ENCODE measurements at places on chromosomes 6 and 20.

GRCh38 chr6:20312606-20313005 is 89.1 kb upstream of the E2F3 start:
- no peak for DNase-seq

- no peak for DNase-seq
Observed at GRCh38 chr6:166778776-166779175, 151.7 kb upstream of the RPS6KA2 start.

GRCh38 chr6:155110721-155111120 is 115.6 kb downstream of the TIAM2 start:
- DNase-seq: no peak

GRCh38 chr6:123962508-123962907 is 158.8 kb downstream of the NKAIN2 start:
- DNase-seq: no peak

DNA sequence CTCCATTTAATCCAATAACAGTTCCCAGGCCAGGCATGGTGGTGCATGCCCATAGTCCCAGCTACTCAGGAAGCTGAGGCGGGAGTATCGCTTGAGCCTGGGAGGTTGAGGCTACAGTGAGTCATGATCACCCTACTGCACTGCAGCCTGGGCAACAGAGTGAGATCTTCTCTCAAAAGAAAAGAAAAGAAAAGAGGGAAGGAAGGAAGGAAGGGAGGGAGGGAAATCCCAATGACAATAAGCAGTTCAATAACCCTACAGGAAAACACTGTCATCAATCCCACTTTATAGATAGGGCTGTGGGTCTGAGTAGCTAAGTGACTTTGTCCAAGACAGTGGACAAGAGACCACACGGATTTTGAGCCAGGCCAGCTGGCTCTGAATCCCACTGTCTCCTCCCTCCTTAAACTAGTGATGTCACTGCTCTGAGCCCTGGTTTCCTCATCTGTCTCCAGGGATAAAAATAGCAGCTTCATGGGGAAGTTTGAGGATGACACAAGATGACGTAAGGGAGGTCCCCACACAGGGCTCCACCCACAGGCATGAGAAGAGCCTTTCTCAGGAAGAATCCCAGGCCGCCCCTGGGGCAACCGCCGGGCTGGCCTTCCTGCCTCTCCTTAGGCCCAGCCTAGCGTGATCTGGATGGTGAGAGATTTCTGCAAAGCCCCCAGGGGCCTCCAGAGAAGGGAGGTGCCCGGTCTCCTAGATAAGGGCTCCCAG is 7.2 kb upstream of the TRIB3 start:
- DNase-seq: peak; percentile 77

GRCh38 chr6:148407372-148407771 is 64.7 kb downstream of the SASH1 start:
- peak; percentile 96 for DNase-seq

DNA sequence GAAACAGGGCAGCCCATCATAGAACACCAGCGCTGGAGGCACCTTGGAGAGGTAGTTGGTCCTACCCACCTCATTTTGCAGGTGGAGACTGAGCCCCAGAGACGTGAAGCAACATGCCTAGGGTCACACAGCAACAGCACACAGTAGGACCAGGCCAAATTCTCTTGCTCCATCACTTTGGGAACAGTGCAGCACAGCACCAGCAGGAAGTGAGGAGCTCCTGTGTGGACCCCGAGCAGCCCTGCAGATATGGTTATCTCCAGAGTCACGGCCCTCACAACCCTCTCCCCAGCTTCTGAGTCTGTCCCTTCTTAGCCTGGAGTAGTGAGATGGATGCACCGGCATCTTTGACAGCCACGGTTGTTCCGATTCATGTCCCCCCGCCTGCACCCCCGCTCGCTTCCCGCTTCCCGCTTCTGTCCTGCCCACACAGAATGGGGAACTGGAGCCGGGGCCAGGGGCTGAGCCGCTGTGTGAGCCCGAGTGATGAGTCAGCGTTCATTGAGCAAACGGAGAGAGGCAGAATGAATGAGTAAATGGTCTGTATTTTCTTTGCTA is 72.6 kb upstream of the DUSP22 start:
- peak; percentile 54 for DNase-seq

- DNase-seq: no peak
Observed at GRCh38 chr20:52444455-52444854, 252.9 kb upstream of the ZFP64 start.

GRCh38 chr6:13673368-13673767 is 38.3 kb downstream of the RANBP9 start:
- DNase-seq: no peak

DNA sequence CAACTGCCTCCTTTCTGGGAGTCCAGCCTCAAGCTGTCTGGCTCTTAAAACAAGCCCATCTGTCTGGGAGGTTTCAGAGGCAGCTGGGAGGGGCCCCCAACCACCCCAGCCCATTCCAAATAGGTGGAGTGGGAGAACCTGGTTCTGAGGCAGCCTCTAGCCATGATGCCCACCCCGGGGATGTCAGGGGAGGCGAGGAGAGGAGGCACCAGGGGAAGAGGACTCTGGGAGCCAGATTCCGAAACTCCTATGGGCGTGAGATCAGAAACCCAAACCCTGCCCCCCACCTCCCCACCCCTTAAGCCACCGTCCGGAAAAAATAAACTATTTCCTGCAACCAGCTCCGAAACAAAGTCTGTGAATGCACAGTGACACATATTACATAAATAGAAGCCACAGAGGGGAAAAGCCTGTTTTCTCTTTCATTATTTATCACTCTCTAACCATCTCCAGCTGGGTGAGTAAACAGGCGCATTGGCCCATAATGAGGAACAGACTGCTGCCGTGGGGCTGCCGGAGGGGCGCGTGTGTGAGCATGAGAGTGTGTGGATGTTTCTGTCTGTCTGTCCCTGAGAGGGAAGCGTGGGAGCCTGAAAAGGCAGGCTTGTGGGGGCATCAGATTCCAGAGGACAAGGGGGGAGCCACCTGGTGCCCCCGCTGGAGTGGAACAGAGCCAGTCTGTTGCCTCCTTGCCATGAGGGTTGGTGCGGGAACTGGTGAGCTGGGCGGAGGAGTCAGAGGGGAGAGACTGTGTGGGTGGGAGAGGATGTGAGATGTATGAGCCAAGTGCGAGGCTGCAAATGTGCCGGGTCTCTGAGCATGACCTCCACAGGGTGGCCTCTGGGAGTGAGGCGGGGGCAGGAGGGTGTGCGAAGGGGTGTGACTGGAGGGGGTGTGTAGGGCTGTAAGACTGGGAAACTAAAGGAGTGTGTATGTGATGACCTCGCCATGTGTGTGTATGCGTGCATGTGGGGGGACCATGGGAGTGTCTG is 14.3 kb upstream of the FOXP4 start:
- peak; percentile 81 for DNase-seq

GRCh38 chr6:146990821-146991798 is 213.1 kb upstream of the STXBP5 start:
- DNase-seq: peak; percentile 81

DNA sequence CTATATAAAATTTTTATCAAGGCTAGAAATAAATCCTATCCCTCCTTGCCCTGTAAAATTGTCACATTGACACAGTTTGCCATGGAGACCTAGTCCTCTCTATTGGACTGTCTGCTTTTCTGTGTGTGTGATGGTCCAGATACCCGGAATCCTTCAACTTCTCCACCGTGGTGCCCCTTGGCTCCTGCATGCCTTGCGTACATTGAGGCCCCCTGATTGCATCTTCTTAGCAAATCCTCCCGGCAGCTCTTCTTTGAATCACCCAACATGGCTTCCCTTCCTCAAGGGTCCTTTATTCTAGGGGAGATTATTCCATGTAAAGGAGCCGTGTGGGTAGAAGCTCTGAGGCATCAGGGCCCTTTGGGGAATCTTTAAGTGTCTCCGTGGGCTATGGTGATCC is 219.5 kb downstream of the CDC5L start:
- no peak for DNase-seq

- DNase-seq: peak; percentile 33
Observed at GRCh38 chr6:3228771-3229565, 1.5 kb upstream of the TUBB2B start.

- no peak for DNase-seq
Observed at GRCh38 chr6:15435468-15435867, 189.6 kb downstream of the JARID2 start.

GRCh38 chr20:44405257-44405656 is 49.8 kb downstream of the HNF4A start:
- DNase-seq: no peak

GRCh38 chr20:24909086-24909780 is 39.8 kb upstream of the CST7 start:
- DNase-seq: no peak

DNA sequence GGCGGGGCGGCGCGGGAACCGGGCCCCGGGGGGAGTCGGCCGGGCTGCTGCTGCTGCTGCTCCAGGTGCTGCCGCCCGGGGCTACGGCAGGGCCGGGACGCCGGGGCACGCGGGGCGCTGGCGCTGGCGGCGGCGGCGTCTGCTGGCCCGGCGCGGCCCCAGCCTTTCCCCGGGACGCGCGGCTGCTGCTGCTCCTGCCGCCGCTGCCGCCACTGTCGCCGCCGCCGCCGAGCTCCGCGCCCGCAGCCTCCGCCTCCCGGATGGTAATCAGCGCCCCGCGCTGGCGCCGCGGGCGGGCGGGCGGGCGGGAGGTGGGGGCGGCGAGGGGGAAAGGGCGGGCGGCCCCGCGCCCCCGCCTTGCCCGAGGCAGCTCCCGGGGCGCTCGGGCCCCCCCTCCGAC is 306 bp downstream of the EBF4 start:
- no peak for DNase-seq

DNA sequence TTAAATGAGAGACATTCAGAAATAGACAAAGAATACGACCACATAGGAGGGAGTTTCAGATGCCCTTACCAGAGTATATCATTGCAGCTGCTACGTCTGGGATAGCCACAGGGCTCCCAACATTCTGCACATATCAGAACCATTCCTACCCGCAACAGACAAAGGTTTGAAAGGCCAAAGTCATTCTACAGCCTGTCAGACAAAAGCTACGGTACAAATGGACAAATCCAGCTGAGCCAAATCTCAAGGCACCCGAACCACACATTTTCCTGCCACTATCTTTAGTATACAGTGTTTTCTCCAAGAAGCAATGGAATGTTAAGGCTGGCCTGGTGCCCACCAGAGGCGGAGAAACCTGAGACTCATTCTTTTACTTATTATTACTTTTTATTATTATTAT is 30.5 kb upstream of the LYRM2 start:
- DNase-seq: peak; percentile 9

DNA sequence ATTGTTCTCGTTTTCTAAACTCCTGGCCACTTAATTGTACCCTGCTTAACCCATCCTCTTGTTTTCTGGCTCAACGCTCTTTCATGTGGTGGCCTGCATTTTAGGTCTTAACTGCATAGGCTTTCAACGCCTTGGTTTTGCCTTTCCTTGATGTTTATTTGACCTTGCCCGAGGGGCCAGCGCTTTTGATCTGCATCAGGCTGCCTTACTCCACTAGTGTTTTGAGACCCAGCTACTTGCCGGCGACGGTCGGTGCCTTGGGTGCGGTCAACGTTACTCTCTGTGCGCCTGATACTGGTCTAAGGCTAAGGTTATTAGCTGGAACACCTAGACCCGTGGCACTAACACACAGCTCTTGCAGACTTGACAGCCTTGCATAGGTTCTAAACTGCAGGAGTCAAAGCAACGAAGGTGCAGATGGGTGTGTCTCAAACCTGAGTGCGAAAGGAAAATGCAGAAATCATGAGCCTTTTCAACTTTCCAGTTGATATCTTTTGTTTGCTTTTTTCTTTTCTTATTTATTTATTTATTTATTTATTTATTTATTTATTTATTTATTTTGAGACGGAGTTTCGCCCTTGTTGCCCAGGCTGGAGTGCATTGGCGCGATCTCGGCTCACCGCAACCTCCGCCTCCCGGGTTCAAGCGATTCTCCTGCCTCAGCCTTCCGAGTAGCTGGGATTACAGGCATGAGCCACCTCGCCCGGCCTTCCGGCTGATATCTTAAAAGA is 138.8 kb downstream of the HFE start:
- no peak for DNase-seq

GRCh38 chr20:33506576-33506975 is 16.7 kb downstream of the CBFA2T2 start:
- DNase-seq: no peak

GRCh38 chr6:76707630-76708029 is 635.2 kb upstream of the IMPG1 start:
- DNase-seq: no peak

DNA sequence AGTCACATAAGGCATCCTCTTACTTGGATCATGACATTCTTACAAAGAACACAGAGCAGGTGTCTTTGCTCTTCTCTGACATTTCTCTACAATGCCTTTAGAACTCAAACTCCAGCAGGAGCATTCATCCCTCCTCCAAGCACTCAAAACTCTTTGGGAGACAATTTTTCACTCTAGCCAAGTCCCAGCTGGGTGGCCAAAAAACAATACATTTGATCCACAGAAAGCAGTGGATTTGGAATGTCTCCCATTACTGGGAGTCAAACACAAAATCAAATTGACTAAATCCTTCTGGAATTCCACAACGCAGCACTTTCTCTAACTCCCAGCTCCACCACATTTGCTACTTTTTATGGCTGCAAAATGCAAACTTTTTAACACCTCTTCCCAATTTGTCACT is 108.6 kb upstream of the VGLL2 start:
- DNase-seq: no peak

DNA sequence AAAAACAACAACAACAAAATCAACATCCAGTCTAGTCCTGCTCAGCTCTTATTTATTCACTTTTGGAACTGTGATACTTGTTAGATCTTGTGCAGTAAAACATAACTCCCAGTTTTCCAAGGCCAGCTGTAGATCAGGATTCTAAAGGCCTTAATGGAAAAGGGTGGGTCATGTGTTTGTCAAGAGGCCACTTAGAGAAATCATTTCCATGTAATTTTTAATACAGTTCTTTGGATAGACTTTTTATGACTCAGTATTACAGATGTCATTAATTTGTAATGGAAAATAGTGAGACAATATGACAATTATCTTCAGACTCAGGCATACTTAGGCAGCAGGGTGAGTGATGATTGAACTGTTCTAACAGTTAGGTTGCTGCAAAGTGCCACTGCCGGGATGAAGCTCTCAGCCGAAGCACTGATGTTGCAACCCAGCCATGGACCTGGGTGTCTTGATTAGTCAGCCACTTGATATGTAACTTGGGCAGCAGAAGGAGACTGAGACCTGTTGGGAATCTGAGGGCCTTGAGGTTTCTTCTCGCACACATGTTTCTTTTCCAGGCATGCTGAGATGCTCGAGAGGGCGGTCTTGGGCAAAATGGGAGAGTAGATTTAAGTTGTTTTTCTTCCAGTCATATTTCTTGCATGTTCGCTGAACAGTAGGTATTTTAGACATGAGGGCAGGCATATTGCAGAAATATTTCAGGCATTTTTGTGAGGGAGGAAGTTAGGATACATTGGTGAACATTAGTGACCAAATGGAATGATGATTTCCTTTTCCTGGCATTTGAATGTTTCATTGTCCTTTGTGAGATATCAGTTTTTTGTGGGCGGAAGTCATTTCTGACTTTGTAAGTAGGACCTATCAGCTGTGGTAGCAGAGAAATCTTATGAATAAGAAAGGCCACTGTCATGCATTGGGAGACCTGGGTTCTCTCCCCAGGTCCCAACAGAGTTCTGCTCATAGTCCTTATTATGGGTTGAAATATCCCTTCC is 52.3 kb downstream of the SLX4IP start:
- peak; percentile 48 for DNase-seq

- no peak for DNase-seq
Observed at GRCh38 chr20:2773812-2774211, 26.6 kb downstream of the CPXM1 start.
